AG20443 (cell line): ENCODE measurements at places on chromosomes 16 and 17.

DNA sequence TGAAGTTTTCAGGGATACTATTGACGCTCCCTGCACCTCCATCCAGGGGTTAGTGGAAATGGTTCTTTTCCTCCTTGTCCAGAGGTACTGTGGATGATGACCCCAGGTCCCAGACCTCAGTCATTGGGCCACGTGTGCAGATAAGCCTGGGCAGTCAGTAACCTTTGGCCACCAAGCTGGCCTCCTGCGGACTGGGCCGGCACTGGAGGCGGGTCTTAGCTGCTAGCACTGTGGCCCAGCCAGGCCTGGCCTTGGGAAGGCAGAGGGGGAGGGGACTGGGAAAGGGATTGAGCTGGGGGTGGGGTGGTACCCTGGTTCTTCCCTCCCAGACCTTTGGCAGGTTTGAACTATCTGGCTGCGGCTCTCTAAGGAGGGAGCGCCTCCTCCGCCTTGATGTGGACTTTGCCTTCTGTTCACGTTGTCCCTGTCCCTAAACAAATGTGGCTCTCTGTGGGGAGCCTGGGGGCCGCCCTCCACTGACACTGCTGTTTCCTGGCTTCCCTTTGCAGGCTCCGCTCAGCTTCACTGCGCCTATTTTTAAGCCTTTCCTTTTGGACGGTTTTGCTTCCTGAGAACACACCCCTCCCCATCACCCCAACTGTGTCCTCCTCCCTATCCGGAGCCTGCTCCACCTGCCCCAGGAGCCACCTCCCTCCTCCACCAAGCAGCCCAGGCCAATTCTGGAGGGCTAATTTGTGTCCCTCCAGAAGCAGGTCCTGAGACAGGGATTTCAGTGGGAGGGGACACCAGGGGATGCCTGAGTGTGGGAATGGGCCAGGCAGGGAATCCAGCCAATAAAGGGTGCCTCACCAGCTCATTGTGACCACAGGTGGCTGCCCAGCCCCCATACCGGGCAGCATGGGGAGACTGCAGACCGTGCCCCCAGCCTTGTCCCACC, 251.9 kb downstream of the SEC14L1 start:
- peak; percentile 47 for DNase-seq

- DNase-seq: no peak
These were observed 23.9 kb upstream of the C1QTNF8 start for GRCh38 chr16:1119766-1120576.

GRCh38 chr16:73034374-73034773, 13.6 kb downstream of the ZFHX3 start:
- DNase-seq: no peak

GRCh38 chr17:49734515-49735490, 27.0 kb upstream of the SLC35B1 start:
- no peak for DNase-seq

DNA sequence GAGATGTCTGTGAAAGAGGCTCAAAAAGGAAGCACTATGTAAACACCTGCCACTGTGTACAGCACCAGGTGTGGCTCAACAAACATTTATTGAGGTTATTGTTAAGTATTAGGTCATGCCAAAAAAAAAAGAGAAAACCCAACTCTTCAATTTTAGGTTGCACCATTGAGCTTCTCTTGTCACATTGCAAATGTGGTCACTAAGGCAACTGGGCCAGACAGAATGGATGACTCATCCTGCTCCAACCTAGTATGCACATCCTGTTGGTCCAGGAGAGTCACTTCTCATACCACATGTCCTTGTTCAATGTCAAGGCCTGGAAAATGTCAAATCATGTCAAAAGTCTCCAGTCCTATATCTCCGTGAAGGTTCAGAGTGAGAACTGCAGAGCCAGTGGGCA, 25.0 kb downstream of the HOXB1 start:
- DNase-seq: peak; percentile 83
